Aorta (tissue), 5 donors: ENCODE measurements at places on chromosomes 1 and 21. TPM values are rescaled to one million over a fixed set of nuclear protein-coding genes. Genes with fewer than 3 reads are reported as not detected.
A peak's percentile ranks its signal among the peaks of the same experiment; 100 is the strongest.

SLFNL1 gene
- 1.0 TPM for total RNA-seq

COL11A1 gene
- 0.29 TPM for total RNA-seq

C1orf53 gene
- not detected for total RNA-seq

FMO3 gene
- 2.8 TPM for total RNA-seq

LRRC38 gene
- not detected for total RNA-seq

IVL gene
- not detected for total RNA-seq

TTC22 gene
- 0.27 TPM for total RNA-seq

GRCh38 chr1:197845886-197846285 lies 56.5 kb upstream of the C1orf53 start:
- no peak overlapping the region for H3K27ac ChIP-seq
- no peak overlapping the region for H3K4me3 ChIP-seq
- no peak for DNase-seq
- H3K4me1 ChIP-seq = no peaks in the 10 kb centered on the region

- H3K36me3 ChIP-seq = no peaks in the 10 kb centered on the region
- peak overlapping the region; percentile 15 for H3K4me3 ChIP-seq
- peak overlapping the region; percentile 20 for H3K27ac ChIP-seq
- H3K27me3 ChIP-seq = no peaks in the 10 kb centered on the region
These were observed 3.2 kb upstream of the LIX1L start for GRCh38 chr1:145961109-145961424.

- no peak overlapping the region for H3K27ac ChIP-seq
- H3K36me3 ChIP-seq = no peaks in the 10 kb centered on the region
These were observed 24.2 kb downstream of the PDE9A start for GRCh38 chr21:42677339-42678321.

GRCh38 chr1:35345439-35345981 lies 77.0 kb downstream of the ZMYM4 start:
- no peak overlapping the region for H3K27ac ChIP-seq
- no peaks in the 10 kb centered on the region for H3K27me3 ChIP-seq
- H3K36me3 ChIP-seq = no peaks in the 10 kb centered on the region
- H3K4me3 ChIP-seq = no peak overlapping the region

GRCh38 chr1:11967028-11967547 lies 13.2 kb upstream of the MFN2 start:
- no peaks in the 10 kb centered on the region for H3K27me3 ChIP-seq
- no peaks in the 10 kb centered on the region for H3K4me1 ChIP-seq
- H3K36me3 ChIP-seq = peaks cover 3% of the 10 kb centered on the region
- DNase-seq = no peak

GRCh38 chr1:31637915-31638673 lies 6.6 kb downstream of the PEF1 start:
- no peaks in the 10 kb centered on the region for H3K4me1 ChIP-seq
- no peaks in the 10 kb centered on the region for H3K36me3 ChIP-seq
- DNase-seq = no peak
- H3K27me3 ChIP-seq = no peaks in the 10 kb centered on the region

DNA sequence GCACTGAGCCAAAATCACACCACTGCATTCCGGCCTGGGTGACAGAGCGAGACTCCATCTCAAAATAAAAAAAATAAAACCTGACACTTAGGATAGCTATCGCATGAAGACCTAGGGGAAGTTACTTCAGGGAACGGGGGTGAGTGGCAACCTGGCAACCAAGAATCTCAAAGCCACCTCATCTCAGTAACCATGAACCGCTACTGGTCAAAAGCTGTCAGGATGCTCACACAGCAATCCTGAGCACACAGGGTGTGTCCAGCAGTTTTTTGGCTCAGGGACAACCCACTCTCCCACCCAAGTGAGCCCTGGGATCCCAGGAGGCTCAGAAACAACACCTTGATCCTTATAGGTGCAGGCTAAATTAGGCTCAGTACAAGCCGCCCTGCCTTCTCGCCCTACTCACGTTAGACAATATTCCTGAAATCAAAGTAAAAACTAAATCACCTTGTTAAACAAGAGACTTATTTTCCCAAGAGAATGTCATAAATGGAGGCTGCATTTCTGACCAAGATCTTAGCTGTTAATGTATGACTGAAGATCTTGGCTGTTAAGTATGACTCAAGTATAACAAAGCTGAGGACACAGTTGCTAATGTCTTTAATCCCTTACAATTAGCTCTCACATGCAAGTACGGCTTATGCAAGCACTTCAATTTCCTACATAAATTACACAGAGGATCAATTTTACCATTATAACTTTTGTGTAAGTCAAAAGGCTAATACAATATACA lies 48.3 kb upstream of the NADK start:
- H3K4me1 ChIP-seq = no peaks in the 10 kb centered on the region
- H3K27me3 ChIP-seq = no peaks in the 10 kb centered on the region
- no peak for DNase-seq
- no peak overlapping the region for H3K4me3 ChIP-seq
- H3K36me3 ChIP-seq = no peaks in the 10 kb centered on the region
- H3K27ac ChIP-seq = no peak overlapping the region

DNA sequence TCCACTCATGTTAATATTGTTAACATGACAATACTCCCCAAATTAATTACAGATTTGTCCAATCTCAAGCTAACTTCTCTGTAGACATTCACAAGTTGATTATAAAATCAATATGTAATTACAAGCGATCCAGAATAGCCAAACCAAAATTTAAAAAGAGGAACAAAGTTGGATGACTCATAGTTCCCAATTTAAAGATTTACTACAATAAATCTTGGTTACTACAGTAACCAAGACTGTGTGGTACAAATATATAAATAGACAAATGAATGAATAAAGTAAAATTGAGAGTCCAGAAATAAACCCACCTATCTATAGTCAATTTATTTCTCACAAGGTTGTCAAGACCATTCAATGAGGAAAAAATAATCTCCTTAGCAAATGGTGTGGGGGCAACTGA lies 7.1 kb upstream of the KRTAP10-4 start:
- H3K27ac ChIP-seq = no peak overlapping the region
- H3K27me3 ChIP-seq = no peaks in the 10 kb centered on the region
- H3K4me3 ChIP-seq = no peak overlapping the region
- no peak for DNase-seq

GRCh38 chr1:248843687-248844086 lies 5.7 kb downstream of the ZNF672 start:
- H3K4me1 ChIP-seq = no peaks in the 10 kb centered on the region
- H3K27me3 ChIP-seq = no peaks in the 10 kb centered on the region
- no peaks in the 10 kb centered on the region for H3K36me3 ChIP-seq
- H3K4me3 ChIP-seq = no peak overlapping the region
- no peak for DNase-seq

DNA sequence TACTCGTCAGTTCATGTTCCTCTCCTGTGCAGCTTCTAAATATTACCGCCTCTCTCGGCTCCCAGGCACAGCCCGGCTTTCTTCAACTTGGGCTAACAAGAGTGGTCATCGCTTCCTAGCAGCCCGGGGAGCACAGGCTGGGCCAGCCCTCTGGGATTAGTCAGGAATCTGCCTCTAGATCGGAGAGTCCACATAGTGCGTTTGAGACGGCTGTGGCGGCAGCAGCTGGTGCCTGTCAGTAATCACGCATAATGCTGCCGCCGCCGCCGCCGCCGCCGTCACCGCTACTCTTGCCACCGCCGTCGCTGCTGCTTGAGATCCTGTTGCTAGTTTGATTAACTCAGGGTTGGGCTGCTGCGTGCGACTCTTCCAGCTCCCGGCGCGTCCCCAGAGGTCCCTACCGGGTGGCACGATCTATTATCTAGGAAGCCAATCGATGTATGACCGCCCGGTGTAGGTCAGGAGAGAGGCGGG lies at the start of gene RXRG:
Gene RXRG (minus strand): TSS at position 230 of the 474 bp plus-strand sequence. CDS start 233 bp downstream, outside the sequence.
- H3K36me3 ChIP-seq = no peaks in the 10 kb centered on the region
- H3K4me1 ChIP-seq = peaks cover 2% of the 10 kb centered on the region
- no peak within 1 kb of the TSS for H3K4me3 ChIP-seq
- H3K27ac ChIP-seq = no peak within 1 kb of the TSS
- no peak for DNase-seq
- no peaks in the 10 kb centered on the region for H3K27me3 ChIP-seq

GRCh38 chr1:82879701-82880305 lies 1079.1 kb downstream of the ADGRL2 start:
- no peak overlapping the region for H3K27ac ChIP-seq
- no peak for DNase-seq
- no peak overlapping the region for H3K4me3 ChIP-seq
- H3K36me3 ChIP-seq = no peaks in the 10 kb centered on the region
- H3K27me3 ChIP-seq = no peaks in the 10 kb centered on the region

DNA sequence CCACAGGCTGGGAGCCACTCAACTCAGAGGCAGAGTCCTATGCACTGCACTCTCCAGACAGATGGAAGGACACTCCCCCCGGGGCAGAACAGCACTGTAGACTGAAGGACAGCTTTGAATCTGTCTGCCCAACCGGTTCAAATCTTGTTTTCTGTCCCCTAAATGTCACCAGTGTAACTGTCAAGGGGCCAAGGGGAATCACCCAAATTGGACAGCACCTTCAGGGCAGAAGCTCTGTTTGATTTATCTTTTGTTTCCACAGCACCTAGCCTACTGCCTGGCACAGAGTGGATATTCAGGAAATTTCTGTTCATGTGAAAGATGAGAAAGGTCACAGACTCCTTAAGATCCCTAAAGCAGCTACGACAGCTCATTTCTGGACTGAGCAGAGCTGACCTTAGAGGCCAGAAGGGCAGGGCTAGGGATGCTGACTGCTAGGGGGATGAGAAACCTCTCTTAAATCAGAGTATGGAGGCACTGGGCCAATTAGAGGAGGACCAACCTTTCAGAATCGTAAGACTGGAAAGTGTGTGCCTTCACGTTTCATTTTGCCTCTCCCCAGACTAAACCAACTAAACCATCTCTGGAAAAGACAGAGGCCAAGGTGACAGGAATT lies 41.0 kb downstream of the ITPKB start:
- H3K4me3 ChIP-seq = no peak overlapping the region
- no peak overlapping the region for H3K27ac ChIP-seq
- DNase-seq = no peak
- H3K4me1 ChIP-seq = no peaks in the 10 kb centered on the region
- H3K36me3 ChIP-seq = no peaks in the 10 kb centered on the region
- no peaks in the 10 kb centered on the region for H3K27me3 ChIP-seq

- H3K27ac ChIP-seq = no peak overlapping the region
- H3K4me1 ChIP-seq = no peaks in the 10 kb centered on the region
- no peak overlapping the region for H3K4me3 ChIP-seq
These were observed 21.4 kb downstream of the SLC2A7 start for GRCh38 chr1:9004700-9005394.

DNA sequence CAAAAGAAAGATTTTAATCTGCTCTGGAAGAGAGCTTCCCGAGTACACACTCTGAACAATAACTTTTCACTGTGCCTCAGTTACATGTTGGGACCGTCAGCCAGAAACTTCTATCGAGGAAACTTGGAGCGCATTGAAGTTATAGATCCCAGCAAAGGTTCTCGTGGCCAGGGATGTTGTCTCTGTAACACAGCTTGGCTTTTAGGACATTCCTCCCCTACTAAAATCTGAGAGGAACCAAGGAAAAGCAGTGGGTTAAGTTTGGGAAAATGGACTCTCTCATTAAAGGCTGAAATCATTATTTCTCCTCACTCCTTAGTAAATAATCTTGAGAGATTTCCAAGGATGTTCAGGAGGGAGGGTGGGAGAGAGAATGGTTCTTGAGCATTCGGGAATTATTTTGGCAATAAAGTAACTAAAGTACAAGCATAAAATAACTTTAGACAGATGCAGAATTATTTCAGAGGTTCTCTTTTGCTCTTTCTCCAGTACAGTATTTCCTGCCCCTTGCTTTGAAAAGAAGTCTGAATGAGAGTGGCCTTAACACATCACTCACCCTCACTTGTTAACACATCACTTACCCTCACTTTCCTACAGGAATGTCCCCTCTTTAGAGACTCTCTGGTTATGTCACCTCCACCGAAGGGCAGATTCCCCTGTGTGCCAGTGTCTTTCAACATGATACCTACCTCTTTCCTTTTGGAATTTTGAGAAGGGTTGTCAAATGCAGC lies 1.8 kb upstream of the NFIA start:
- no peaks in the 10 kb centered on the region for H3K4me1 ChIP-seq
- no peaks in the 10 kb centered on the region for H3K27me3 ChIP-seq
- DNase-seq = no peak
- peak overlapping the region; percentile 80 for H3K27ac ChIP-seq
- H3K36me3 ChIP-seq = no peaks in the 10 kb centered on the region
- H3K4me3 ChIP-seq = no peak overlapping the region

- H3K27me3 ChIP-seq = no peaks in the 10 kb centered on the region
- H3K36me3 ChIP-seq = no peaks in the 10 kb centered on the region
- no peak for DNase-seq
- no peak overlapping the region for H3K4me3 ChIP-seq
These were observed 389.3 kb downstream of the OMA1 start for GRCh38 chr1:58157256-58157655.

DNA sequence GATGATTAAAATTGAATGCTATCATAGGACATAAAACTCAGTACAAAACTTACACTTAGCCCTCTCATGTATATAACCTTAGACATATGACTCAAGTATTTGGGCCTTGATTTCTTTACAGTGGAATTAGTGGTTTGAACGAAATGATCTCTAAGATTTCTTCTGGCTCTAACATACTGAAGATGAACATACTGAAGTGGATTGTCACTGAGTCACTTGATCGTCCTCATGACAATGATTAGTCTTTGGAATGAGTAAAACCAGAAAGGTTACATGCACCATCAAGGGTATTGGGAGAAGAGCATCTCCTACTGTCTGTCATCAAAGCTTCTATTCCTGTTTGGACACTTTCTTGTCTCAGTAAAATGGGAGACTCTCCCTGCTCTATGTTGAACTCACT lies 17.4 kb downstream of the FMN2 start:
- no peak for DNase-seq
- no peaks in the 10 kb centered on the region for H3K36me3 ChIP-seq
- H3K27me3 ChIP-seq = no peaks in the 10 kb centered on the region
- H3K27ac ChIP-seq = no peak overlapping the region

- no peaks in the 10 kb centered on the region for H3K27me3 ChIP-seq
- no peak for DNase-seq
- H3K4me3 ChIP-seq = no peak overlapping the region
- no peaks in the 10 kb centered on the region for H3K4me1 ChIP-seq
These were observed 21.3 kb upstream of the DHX9 start for GRCh38 chr1:182817802-182818201.

DNA sequence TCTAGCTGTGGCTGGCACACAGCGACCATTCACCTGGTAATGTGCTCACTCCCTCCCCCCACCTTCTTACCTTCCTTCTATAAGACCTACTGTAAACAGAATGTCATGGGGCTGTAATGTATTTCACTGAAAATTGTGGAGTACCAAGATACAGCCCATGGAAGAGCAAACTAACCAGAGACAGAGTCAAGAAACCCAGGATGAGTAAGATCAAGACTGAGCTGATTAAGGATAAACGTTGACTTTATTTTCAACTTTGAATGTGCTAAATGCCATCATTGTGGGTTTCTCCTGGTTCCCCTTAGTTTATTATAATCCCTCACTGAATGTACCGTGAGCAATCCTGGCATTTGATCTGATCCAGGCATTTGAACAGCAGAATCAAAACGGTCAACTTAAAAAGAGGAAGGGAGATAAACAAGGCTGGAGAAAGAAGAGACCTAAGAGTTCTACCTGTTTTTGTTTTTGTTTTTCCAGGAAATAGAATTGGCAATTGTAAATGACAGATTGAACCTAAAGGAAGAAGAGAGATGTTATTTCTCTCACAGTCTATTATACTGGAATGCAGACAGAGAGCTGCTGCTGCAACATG lies 16.1 kb upstream of the ATP1B1 start:
- H3K27ac ChIP-seq = no peak overlapping the region
- no peak overlapping the region for H3K4me3 ChIP-seq
- H3K4me1 ChIP-seq = no peaks in the 10 kb centered on the region
- no peaks in the 10 kb centered on the region for H3K27me3 ChIP-seq
- no peaks in the 10 kb centered on the region for H3K36me3 ChIP-seq

GRCh38 chr1:3240524-3241235 lies 171.7 kb downstream of the PRDM16 start:
- H3K27me3 ChIP-seq = no peaks in the 10 kb centered on the region
- H3K27ac ChIP-seq = peak overlapping the region; percentile 79
- no peaks in the 10 kb centered on the region for H3K36me3 ChIP-seq
- no peaks in the 10 kb centered on the region for H3K4me1 ChIP-seq
- peak; percentile 63 for DNase-seq
